ENCODE measurements at places on chromosomes 6 and 20.
A peak's percentile ranks its signal among the peaks of the same experiment; 100 is the strongest.

GRCh38 chr6:144957236-144957937 lies 672.3 kb downstream of the UTRN start:
- DNase-seq = no peak

DNA sequence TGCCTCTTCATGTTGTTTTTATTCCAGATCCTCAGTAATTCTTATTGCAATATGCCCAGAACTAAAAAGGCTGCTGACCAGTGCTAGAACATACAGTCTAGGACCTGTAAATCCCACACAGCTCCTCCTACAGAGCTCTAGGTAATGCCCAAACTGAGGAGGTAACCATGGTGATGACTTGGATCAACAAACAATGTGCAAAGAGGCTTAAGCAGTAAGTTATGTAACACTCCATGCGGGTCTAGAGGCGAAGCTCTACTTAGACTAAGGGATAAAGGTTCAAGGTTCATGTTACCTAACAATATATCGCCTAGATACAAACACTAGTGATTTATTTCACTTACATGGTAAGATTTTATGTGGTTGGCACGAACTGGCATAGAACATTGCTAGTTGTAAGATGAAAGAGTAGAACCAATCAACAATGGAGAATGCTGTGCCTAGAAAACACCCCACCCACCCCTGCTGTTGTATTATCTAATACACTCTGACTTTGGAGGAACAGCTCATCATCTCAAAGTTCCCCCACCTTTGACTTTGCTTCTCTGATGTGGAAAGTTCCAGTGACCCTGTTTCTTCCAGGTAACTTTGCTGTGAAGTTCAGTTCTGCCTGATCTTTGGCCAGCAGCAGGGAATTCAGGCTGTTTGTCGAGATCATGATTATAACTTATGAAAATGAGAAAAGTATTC lies 242.4 kb downstream of the ALDH8A1 start:
- no peak for DNase-seq

DNA sequence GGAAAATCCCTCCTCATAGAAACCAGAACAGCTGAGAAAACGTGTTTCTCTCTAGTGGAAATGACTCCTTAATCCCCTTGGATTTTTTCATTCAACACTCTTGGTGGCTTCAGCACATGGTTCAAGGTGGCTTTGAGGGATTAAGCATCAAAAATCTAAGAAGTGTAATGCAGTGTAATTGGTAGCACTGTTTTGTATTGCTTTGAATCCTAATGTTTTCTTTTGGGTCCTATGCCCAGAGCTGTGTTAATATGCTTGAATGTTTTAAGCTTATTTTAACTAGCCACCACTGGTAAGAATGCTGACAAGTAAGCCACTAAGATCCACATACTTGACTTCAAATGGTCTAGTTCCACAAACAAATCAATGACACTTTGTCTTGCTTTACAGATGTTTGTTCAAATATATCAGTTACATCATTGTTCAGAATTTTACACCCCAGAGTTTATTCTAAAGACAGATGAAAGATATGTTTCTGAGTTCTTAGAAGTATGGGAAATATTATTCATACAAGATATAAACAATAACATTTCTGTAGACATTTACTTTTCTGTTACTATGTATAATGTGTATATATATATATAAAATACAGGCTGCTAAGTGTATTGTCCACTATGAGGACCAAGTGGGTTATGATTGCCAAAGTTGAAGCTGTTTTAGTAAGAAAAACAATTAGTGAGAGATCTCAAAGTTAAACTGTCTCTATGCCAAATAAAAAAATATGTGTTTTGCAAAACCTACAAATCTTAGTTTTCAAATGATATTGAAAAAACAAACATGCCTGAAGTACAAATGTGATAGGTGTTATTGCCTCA lies 220.8 kb downstream of the OGFRL1 start:
- DNase-seq = no peak

GRCh38 chr20:45346851-45347250 lies 1.4 kb downstream of the SDC4 start:
- no peak for DNase-seq

- DNase-seq = no peak
Observed at GRCh38 chr20:5545455-5545854, 204.7 kb upstream of the SHLD1 start.

DNA sequence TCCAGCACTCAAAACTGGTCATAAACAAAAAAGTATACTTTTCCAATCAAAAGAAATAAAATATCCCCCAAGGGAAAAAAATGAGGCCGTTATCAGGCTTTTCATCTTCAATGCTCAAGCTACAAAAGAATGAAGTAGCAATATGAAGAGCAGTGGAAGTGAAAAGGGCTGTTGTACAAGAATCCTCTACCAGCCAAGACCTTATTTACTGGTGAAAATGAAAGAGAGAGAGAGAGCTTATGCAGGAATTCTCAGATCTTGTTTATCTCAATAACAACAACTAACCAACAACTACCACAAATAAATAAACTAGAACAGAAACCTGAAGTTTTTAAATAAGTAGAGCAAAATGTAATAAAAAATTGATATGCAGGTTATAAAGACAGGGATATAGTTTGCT lies 400.6 kb downstream of the HDGFL1 start:
- DNase-seq = no peak

DNA sequence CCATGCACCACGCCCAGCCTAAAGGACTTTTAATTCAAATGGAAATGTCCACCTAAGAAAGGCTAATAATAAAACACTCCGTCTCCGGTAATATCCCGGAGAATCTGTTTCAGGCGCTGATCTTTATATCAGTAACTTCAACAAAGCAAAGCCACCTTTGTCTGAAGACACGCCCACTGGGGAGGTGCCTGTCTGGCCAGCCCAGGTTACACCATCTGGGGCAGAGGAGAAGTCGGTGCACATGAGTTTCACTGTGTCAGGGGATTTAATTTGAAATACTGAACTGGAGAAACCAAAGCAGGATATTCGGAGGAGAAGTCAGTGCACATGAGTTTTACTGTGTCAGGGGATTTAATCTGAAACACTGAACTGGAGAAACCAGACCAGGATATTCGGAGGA lies 9.4 kb downstream of the SERPINB6 start:
- DNase-seq = no peak

DNA sequence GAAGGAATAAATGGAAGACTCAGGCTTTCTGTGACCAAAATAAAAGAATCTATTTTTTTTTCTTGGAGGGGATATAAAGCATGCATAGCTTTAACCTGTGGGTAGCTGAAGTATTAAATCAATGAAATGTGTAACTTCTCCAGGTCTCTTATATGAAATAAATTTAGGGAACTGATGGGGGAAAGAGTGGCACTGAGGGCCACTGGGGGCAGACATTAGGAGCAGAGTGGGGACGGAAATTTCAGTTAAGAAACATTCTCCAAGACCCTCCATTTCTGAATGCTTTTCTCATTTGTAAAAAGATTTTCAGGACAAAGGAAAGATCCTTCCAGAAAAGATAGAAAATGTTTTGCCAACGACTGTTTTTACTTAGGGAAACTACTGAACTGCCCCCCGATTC lies 131.0 kb downstream of the GPX5 start:
- no peak for DNase-seq

GRCh38 chr6:126064257-126064747 lies 78.0 kb downstream of the TRMT11 start:
- DNase-seq = no peak

DNA sequence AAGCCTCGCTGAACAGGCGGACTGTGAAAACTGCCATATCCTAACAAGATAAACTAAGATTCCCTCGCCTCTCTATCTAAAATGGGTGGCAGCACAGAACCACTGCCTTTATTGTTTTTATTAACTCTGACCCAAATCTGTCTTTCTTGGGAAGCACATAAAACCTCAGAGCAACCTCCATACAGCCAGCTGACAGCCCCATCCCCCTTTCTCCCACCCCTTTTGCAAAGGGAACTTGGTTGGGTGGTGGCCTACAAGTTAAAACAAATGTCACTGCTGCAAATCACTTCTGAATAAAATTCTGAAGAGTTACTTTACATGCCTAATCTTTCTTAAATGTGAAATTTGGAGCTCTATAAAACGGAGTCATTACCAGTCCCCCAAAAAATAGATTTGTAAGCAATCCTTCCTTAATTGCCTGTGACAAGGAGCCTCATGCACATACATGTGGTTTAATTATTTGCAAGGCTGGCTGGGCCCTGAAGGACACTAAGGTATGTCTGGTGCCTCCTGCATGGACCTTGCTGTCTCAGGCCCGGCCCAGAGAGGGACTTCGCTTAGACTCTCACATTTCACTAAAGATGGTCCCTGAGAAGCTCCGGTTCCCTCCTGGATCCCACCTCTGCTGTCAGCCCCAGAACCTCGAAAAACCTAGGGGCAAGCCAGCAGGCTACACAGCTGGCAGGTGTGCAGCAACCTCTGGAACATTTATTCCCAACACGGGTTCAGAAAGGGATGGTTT lies 21.7 kb downstream of the PXDC1 start:
- no peak for DNase-seq

DNA sequence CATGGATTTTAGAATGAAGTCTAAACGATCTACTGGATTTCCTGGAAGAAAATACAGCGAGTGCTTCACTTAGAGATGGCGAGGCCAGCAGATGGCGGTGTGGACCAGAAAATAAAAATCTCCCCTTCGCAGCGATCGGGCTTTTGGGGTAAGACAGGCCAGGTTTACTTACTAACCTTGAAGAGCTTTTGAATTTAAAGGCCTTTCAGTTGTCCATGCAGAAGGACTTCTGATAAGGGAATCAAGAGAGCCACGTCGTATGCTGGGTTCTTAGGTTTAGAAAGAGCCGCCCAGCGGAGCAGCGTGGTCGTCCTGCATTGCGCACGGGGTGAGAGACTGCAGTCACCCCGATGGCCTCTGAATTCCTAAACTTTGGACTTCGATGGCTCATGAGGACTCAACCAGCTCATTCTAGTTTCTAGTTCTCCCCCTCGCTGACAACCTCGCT lies 125.2 kb upstream of the RALGAPA2 start:
- DNase-seq = peak; percentile 63

GRCh38 chr20:47843886-47844567 lies 58.7 kb upstream of the SULF2 start:
- no peak for DNase-seq

- DNase-seq = no peak
Observed at GRCh38 chr20:33233129-33233774, 2.5 kb upstream of the BPIFA1 start.

DNA sequence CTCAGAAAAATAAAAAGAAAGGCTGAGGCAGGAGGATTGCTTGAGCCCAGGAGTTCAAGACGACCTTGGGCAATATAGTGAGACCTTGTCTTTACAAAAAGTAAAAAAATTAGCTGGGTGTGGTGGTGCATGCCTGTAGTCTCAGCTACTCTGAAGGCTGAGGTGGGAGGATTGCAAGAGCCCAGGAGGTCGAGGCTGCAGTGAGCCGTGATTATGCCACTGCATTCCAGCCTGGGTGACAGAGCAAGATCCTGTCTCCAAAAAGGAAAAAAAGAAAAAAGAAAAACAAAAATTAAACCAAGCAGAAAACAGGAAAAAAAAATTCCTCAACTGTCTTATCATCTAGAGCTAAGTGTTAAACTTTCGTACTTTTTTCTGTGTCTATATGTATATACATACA lies 12.4 kb upstream of the SRSF3 start:
- no peak for DNase-seq

GRCh38 chr6:150588888-150589499 lies 10.7 kb upstream of the PLEKHG1 start:
- DNase-seq = no peak

- no peak for DNase-seq
Observed at GRCh38 chr20:4942331-4942730, 59.0 kb downstream of the SLC23A2 start.

- no peak for DNase-seq
Observed at GRCh38 chr6:36327226-36327918, 9.3 kb downstream of the BNIP5 start.

DNA sequence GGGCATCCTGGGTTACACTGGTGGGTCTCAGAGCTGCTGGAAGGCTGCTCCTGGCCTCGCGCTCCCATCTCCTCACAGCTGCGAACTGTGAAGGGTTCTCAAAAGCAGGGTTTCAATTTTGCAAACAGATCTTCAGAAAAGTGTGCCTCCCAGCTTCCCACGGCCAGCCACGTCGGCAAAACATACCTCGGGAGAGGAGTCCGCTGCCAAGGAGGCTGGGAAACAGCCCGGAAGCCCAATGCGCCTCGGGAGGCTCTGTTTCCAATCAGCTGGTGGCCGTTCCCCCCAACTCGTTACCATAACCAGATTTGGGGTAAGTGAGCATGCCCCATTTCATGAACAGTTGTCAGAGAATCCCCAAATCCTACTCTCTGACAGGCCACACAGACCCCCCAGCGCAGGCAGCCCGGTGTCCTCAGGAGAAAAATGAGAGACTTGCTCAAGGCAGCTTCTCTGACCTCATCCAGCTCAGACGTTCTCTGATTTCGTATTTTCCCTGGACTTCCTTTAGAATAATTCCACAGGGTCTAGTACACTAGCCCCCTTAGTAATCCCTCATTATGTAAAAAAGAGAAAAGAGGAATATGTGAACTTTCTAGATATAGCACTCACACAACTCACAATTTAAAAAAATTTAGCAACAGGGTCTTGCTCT lies 98.4 kb downstream of the SNX5 start:
- DNase-seq = peak; percentile 56

DNA sequence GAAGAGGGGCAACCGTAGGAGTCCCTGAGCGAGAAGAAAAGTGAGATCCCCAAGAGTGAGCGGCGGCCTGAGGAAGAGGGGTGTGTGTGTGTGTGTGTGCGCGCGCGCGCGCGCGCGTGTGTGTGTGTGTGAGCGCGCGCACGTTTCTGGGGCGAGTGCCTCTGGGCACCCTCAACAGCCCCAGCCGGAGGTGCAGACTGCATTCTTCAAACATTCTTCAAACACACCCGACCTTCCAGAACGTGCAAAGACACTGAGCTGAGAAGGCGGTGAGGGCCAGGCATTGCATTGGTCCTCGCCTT lies 76.2 kb upstream of the FOXP4 start:
- no peak for DNase-seq
